Dermis blood vessel endothelial cell (primary cell): ENCODE measurements at places on chromosomes 2 and 18.

DNA sequence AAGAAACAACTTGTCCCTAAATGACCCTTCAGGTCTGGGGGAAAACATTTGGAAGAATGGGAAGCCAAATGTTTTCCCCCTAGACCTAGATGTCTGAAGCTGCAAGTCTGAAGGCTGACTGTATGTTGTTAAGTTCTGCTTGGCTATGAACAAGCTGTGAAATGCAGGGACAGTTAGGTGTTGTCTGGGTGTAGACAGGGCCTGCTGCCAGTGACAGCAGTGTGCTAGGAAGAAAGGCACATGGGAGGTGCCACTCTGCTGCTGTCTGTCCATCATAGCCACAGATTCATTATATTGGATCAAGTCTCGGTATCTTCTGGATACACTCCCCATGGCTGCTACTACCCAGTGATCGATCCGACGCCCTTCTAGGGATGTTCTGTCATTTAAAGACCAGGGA, 265.9 kb upstream of the PXDN start:
- DNase-seq, result no peak

DNA sequence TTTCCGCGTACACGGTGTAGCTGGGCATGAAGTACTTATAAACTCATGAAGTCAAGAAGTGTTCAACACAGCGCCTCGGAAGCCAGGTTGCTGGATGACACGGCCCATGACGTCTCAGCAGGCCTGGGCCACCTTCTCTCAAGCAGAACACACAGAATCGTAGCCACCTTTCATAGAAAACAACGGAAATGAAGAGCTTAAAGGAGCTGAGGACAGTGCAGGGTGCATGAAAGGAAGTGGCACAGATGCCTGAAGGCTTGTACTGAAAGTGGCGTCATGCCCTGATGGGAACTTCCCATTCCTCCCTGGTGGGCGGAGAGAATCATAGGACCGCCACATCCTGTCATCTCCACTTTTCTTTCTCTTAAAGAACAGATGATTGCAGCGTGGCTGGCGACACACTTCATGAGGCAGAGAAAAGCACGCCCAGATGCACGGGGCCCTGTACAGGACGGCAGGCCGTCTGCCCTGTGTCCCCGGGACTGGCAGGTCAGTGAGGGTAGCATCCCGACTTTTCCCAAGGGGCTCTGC, 31.1 kb downstream of the HDAC4 start:
- no peak for DNase-seq

DNA sequence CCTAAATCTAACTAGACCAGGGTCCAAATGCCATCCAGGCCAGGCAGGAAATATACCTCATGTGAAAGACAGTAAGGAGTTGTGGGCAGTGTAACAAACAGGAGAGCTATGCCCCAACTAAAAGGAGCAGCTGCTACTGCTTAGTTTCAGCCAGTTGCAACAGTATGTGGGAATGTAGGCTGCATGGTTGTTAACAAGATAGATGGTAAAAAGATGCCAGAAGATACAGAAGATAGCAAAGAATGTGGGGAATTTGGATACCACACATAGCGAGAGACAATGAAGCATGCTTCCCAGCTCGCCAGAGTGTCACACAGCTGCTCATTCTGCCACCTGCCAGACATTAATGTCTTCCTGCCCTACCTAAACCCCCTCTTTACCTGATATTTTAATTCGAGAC, 39.4 kb upstream of the CYBRD1 start:
- DNase-seq, result no peak

DNA sequence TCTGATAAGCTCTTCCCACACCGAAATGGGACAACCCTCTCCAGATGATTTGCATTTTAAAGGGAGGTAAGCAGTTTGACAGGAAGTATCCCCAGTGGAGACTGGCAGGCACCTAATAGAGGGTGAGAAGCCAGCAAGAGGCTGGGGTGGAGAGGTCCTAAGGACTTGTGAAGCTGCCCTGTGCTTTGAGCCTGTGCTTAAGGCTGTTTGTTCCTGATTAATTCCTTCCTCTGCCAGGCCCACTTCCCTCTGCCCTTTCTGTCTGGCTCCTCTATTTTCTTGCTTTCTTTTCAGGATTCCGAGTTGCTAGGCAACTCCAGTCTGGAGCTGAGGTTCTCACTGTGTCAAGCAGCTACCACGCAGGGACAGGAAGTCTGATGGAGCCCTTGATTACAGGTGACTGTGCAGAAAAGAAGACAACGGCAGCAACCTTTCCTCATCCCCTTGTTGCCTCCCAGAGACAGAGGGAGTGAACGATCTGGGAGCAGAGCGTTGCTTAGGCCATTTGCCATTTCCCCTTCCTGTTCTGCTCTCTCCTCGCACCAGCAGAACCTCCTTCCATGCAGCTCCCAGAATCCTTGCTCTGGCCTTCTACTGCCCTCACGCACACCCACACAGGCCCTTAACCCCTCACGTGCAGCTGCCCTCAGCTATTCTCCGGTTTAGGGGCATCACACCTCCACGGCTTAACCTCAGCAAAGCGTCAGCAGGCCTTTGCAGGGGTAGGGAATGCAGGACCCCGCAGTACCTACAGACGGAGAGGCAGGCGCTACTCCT, 103.6 kb upstream of the CELF4 start:
- no peak for DNase-seq
